ENCODE measurements at places on chromosomes 12 and 14. TPM values are rescaled to one million over a fixed set of nuclear protein-coding genes. Genes with fewer than 3 reads are reported as not detected.

TAS2R43 gene
- total RNA-seq, result 3.3 TPM

ACVR1B gene
- total RNA-seq, result 11.1 TPM

AMHR2 gene
- total RNA-seq, result not detected

PRB3 gene
- total RNA-seq, result not detected

GPR84 gene
- not detected for total RNA-seq

KRT8 gene
- total RNA-seq, result 226 TPM

TSHR gene
- not detected for total RNA-seq

ASCL1 gene
- total RNA-seq, result not detected

TAS2R42 gene
- total RNA-seq, result not detected

SLC35E3 gene
- 5.3 TPM for total RNA-seq

PTGDR gene
- total RNA-seq, result not detected

TAS2R30 gene
- 8.9 TPM for total RNA-seq

DPPA3 gene
- total RNA-seq, result not detected

CLEC4A gene
- 0.18 TPM for total RNA-seq

ST8SIA1 gene
- total RNA-seq, result under 0.01 TPM

P2RX7 gene
- total RNA-seq, result 0.89 TPM

TMEM30B gene
- total RNA-seq, result not detected

CTSG gene
- not detected for total RNA-seq

SLC39A9 gene
- total RNA-seq, result 198 TPM

FITM1 gene
- total RNA-seq, result not detected
